ENCODE measurements at places on chromosomes 1 and 21. TPM values are rescaled to one million over a fixed set of nuclear protein-coding genes. Genes with fewer than 3 reads are reported as not detected.

The SPRR1B gene
- total RNA-seq, result not detected

The PKN2 gene
- total RNA-seq, result 24.6 TPM

The LEMD1 gene
- not detected for total RNA-seq

The ANKRD45 gene
- 0.52 TPM for total RNA-seq

The TNFRSF4 gene
- total RNA-seq, result 2.3 TPM
